ENCODE measurements at places on chromosomes 1 and 21.

DNA sequence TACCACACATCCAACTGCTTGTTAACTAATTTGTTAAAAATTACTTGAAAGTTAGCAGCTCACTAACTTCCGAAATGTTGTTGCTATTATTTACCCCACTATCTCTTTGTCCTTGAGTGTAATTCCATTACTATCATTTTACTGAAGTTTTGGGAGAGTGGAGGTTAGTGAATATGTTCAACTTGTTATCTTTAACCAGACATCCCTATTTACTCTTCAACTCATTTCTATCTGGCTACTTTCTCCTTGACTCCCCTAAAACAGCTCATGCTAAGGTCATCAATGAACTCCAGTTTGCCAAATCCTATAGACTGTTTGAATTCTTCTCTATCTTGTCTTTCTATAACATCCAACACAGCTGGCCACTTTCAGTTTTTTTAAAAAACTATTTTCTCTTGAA lies 4.3 kb upstream of the C1orf116 start:
- no peak for DNase-seq

GRCh38 chr1:183630748-183631147 lies 4.8 kb downstream of the ARPC5 start:
- no peak for DNase-seq

DNA sequence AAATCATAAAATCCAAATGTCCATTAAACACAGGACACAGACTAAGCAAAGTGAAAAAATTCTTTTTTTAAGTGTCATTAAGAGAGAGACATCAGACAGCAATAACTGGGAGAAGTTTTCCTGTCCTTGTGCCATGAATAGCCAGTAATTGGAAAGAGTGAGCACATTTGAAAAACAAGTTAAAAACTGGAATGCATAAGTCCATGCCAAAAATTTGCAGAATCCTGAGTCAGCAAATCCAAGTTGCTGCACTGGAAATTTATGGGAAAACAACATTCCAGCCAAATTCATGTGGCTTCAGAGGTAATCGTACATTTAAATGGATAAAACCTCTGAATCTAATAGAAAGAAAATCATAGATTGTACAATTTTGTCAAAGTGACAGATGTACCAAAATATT lies 291.4 kb downstream of the LRRC40 start:
- DNase-seq = no peak

DNA sequence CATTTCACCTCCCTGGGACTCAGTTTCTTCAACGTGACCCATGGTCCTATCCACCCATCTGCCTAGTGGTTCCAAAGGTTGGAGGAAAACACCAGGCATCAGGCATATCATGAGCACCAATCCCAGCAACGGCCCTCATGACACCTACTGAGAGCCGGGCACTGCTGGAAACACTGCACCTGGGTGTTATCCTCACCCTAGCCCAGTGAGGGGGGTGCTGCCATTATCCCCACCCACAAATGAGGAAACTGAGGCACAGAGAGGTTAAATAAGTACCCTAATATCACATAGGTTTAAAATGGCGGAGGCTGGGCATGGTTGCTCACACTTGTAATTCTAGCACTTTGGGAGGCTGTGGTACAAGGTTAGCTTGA lies 206.9 kb downstream of the MATN1 start:
- DNase-seq = no peak

GRCh38 chr1:170296642-170297041 lies 150.9 kb downstream of the NTMT2 start:
- DNase-seq = no peak
